Activated naive CD4-positive, alpha-beta T cell treated with Interleukin-2 at 50 U/mL for 16 hours (primary cell): ENCODE measurements at places on chromosomes 13 and 19.

GRCh38 chr13:76991432-76991795 lies 467 bp upstream of the CLN5 start:
- DNase-seq, result peak; percentile 81

DNA sequence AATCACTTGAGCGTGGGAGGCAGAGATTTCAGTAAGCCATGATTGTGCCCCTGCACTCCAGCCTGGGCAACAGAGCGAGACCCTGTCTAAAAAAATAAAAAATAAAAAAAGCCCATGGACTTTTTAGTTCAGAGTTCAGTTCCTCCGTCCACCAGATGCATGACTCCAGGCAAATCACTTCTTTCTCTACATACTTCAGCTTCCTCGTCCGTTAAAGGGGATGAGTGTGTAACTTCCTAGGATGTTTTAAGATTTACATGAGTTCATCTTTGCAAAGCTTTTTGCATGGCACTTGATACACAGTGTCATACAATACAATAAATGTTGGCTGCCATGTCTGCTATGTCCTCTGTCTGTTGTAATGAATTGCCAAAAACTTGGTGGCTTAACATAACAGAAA lies 10.0 kb upstream of the FFAR2 start:
- DNase-seq, result no peak

GRCh38 chr19:13788991-13789390 lies 6.3 kb upstream of the ZSWIM4 start:
- peak; percentile 17 for DNase-seq

DNA sequence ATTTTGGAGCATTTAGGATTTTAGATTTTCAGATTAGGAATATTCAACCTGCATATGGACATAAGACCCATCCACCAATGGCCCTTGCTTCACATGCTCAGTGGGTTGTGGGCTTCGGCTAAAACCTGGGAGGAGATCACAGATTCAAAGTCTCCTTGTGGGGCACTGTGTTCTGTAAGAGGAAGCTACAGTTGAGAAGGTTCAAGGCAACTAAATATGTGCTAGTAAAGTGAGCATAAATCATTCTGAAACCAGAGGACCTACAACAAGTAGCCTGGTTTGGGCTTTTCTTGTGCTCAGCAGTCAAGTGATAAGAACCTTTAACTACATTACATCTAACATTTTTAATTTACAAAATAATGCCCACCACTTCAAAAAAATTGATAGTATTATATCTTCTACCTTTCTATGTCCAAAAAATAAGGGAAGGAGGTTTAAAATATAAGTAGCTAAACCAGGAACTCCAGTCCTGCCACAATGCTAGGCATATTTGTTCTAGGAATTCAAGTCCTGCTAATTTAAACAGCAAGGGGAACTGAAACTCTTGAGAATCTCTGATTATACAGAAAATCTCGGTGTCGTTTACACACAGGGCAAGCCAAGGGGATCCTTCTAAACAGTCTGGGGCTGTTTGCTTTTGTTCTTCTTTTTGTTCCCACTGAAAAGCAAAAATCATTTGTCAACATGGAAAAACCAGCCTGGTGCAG lies 36.6 kb downstream of the FOXO1 start:
- no peak for DNase-seq
